ENCODE measurements at places on chromosomes 11 and 22.

DNA sequence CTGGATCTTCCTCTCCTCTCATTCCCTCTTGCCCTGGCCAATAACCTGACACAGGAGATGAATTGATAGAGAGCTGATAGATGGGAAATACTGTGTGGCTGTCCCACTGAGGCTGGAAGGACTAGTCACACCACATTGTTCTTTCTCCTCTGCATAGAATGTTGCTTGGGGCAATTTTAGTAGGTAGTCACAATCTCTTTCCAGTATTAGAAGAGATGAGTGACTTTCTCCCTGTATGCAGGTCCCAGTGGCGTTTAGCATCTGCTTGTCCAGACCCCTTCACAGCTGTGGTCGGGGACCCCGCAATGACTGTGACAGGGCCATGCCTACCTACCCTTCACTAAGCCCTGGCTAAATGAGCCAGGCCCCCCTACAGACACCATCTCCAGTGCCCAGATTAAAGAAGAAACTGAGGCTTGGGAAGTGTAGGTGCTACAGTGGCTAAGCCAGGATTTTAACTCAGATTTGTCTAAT lies 24.0 kb upstream of the P2RY2 start:
- no peak for DNase-seq

- DNase-seq = no peak
These were observed 494.7 kb downstream of the BUD13 start for GRCh38 chr11:116278076-116278475.

- no peak for DNase-seq
These were observed 24.6 kb downstream of the OTOG start for GRCh38 chr11:17571431-17572358.

DNA sequence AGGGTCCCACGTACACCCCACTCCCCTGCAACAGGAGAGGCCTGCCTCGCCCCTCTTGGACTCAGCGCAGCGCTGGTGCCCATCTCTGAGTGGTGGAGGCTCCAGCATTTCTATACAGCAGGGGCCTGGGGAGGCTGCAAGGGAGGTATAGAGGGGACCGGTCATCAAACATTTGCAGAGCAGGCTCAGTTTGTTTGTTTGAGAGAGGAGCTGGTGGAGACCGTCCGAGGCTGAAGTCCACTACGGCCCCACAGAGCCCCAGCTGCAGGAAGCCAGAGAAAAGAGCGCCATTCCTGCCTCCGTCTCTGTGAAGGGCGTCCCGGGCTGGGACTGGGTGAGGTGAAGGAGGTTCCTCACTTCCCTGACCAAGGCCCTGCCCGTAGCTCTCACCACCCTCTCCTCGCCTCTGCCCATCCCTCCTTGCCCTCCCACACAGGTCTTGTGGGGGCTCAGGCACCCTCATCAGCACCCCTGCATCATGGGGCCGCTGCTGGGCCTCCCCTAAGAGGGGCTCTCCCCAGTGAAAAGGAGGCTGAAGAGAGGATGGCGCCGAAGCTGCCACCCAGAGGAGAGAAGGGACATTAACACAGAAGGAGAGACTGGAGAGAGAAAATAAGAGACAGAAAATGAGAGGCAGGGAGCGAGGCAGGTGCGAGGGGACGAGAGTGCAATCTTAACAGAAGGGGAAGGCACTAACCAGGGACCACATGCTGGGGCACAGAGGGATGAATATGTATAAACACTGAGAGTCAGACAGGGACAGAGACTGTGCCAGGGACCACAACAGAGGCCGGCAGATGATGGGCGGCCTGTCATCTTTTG lies 24.5 kb downstream of the RPUSD4 start:
- no peak for DNase-seq

GRCh38 chr11:10023212-10023611 lies 270.8 kb downstream of the SBF2 start:
- no peak for DNase-seq

DNA sequence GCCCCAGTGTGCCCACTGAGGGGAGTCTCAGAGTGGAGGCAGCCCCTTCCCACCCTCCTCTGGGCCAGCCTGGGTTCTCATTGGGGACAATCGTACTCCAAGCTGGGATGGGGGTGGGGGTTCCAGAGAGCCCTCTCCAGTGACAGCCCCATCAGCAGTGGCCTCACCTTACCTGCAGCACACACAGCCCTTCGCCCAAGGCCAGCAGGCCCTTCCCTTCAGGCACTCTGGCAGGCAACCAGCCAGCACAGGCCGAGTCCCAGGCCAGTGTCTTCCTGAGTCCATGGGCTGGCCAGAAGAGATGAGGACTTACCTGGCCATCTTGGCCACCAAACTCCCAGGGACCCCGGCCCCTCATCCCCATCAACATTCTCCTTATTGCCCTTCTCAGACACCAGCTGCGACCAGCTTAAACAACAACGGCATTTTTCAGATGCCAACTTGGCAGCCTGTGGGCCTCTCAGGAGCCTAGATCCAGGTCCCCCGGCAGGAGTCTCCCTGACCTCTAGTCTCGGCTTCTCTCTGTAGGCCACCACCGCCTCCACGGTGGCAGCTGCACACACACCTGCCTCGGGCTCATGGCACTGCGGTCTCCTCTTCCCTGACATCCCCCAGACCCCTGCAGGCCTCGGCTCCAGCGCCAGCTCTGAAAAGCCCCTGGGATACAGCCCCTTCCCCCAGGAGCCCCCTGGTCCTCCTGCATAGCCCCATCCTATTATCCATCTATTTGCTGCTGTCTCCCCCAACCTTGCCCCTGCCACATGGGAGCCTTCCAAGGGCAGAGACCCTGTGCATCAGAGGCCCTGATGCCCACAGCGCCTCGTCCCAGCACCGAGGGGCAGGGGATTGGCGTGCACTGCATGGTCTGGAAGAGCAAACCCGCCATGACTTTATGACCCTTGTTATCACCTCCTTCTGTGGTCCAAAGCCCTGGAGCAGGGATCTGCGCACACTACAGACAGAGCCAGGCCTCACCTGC lies 111.2 kb upstream of the FGF3 start:
- DNase-seq = no peak

Measured in CD4-positive, alpha-beta T cell treated with Interleukin-6 at 100 ng/mL for 8 hours (primary cell).